HEK293T (cell line): ENCODE measurements at places on chromosomes 16 and 17.

DNA sequence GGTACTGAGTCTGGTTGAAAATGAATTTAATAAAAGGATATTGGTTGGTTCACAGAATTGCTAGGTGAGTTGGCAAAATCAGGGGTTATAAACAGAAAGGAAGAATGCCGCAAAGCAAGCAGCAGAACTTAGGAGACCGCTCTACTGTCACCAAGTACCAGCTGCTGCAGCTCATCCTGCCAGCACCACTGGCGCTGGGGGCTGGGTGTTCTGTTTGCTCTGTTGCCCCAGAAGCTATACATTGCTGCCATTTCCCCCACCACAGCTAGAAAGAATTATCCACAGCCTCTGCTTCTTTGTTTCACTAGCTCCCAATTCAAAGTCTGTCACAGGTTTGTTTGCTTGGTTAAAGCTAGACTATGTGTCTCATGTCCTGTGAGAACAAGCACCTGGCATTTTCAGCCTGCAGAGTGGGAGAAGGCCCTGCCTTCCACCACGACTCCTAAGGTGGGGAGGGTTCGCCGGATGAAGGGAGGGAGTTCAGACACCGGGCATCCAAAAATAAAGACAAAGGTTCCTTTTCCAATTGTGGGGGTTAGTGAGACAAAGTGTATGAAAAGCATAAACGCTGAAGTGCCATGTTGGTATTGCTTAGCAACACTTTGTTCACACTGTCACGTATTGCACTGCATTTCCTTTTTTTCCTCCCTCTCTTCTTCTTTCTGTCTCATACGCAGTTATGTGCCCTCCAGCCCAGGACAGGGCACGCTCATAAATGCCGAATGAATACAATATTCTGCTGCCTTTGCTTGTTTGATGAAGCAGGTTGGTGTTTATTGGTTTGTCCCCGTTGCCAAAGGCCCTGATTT, 9.6 kb upstream of the CPD start:
- no peak for DNase-seq

DNA sequence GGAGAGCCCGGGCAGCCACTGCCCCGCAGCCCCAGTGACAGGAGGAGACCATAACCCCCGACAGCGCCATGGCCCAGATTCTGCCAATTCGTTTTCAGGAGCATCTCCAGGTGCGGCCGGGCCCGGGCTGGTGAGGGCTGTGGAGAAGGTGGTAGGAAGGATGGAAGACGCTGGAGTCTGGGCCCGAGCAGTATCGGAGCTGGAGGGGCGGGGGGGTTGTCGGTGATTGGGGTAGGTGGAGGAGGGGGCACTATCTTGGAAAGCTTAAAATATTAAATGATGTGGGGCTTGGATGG, 317 bp downstream of the CLTC start:
- no peak for DNase-seq

DNA sequence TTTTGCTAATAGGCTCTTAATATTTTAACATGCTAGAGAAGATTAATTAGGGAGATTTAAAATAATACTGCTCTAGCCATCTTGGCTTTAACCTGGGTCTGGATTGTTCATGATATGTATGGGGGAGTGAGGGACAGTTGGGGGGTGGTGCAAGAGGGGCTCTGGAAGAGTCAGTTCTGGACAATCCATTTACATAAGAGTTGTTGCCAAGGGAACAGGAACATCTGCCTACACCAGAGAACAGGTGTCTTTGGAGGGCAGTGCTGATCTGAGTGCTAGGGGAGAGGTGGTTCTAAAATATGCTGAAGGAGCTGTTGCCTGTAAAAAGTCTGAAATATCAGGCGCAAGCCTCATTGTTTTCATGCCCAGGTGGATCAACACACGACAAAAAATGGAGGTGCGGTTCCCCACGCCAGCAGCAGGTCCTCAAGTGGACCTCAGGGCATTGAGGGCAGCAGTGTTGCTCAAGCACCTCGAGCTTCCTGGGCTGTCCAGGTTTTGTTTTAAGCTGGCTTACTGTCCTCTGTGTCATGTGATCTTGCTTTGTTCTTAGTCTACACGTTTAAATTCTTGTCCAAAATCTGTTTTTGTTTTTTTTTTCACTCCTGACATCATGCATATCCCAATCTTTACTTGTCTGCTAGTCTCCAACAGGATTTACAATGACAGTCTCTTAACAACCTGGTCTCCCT, 25.4 kb upstream of the WSB1 start:
- no peak for DNase-seq

DNA sequence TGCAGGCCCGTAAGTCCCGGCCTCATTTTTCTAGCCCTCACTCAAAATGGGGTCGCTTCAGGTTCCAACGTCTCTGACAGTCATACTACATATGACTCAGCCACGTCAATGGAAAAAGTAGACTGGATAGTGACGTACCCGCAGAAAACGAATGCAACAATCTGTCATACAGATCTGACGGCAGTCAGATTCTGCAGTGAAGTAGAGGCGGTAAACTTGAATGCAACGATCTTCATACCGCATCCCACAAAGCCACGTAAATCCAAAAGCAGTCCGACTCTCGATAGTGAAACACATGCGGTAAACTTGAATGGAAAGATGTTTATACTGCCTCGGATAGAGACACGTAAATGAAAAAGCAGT, 38.4 kb upstream of the ARL4D start:
- no peak for DNase-seq

- no peak for DNase-seq
Measured at GRCh38 chr17:43372273-43372911, 26.4 kb upstream of the ARL4D start.

GRCh38 chr16:35516551-35516950, 2057.1 kb downstream of the TP53TG3F start:
- DNase-seq: no peak

DNA sequence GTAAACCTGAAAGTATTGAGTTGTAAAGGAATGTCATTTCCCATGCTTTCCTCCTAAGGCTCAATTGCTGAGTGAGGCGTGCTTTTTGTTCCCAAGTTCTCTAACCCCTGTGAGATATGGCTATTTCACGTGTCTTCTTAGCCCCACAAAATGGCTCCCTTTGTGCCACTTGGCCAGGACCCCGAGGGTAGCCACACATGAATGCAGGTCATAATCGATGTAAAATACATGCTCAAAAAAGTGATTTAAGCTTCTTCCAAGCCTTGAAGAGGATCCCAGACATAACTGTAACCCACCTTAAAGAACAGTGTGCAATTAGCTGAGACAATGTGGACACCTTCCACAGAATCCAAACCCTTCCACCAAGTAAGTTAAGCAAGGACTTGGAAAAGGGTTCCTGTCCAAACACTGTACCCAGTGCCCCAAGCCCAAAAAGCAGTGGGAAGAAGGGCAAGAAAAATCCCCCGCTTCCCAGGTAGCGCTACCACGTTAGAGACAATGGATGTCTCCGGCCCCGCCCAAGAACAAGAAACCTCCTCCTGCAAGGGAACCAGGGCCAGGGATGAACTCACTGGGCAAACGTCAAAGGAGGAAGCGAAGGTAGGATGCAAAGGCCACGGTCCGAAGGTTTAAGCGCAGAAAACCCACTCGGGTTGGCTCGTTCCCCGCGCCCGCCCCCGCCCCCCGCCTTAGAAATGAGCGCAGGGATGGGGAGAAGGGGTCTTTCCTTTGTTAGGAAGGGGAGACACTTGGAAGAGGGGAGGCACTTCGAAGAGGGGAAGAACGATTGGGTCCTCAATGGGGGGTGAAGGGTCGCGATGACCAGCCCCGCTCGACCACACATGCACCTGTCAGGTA, 1.2 kb downstream of the JPT1 start:
- peak; percentile 44 for DNase-seq

GRCh38 chr17:12853921-12854320, 64.6 kb downstream of the ARHGAP44 start:
- no peak for DNase-seq

- no peak for DNase-seq
Measured at GRCh38 chr16:28503470-28504259, 3.0 kb downstream of the IL27 start.

- DNase-seq: peak; percentile 40
Measured at GRCh38 chr16:154217-155030, 2.0 kb downstream of the HBZ start.

- DNase-seq: peak; percentile 82
Measured at GRCh38 chr17:48131216-48131824, 23.8 kb downstream of the SNX11 start.

GRCh38 chr16:88383401-88384221, 852 bp downstream of the ZNF469 start:
- peak; percentile 47 for DNase-seq

DNA sequence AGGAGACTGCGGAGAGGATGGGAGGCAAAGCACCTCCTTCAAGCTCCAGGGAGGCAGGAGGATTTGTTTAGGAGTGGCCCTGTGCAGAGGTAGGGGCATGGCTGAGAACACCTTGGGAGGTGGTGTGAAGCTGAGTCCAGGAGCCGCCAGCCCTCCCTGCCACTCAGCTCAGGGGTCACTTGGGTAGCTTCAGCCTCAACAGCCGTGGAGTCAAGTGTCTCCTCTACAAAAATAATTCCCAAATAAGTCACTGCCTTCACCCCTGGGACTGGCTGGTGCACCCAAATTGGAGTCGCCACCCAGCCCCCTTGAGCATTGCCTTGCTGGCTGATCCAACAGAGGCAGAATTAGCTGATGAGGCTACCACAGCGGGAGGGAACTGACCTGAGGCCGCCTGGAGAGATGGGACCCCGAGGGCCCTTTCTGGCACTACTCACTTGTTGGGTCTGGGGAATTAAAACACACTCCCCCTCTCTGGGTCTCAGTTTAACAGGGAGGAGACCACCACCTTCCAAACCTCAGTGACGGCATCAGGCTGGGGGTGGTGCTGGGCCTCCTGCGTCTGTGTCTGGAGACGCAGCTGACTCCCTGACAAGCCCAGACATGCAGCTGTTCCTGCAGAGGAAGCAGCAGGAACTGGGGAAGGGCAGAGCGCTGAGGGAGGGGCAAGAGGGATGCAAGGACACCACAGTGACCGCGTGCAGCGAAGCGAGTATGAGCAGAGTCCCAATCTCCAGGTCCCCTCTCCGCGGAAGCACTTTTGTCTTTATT, 87.9 kb upstream of the TOB1 start:
- peak; percentile 70 for DNase-seq

GRCh38 chr16:6428861-6429260, 903.8 kb upstream of the RBFOX1 start:
- no peak for DNase-seq

DNA sequence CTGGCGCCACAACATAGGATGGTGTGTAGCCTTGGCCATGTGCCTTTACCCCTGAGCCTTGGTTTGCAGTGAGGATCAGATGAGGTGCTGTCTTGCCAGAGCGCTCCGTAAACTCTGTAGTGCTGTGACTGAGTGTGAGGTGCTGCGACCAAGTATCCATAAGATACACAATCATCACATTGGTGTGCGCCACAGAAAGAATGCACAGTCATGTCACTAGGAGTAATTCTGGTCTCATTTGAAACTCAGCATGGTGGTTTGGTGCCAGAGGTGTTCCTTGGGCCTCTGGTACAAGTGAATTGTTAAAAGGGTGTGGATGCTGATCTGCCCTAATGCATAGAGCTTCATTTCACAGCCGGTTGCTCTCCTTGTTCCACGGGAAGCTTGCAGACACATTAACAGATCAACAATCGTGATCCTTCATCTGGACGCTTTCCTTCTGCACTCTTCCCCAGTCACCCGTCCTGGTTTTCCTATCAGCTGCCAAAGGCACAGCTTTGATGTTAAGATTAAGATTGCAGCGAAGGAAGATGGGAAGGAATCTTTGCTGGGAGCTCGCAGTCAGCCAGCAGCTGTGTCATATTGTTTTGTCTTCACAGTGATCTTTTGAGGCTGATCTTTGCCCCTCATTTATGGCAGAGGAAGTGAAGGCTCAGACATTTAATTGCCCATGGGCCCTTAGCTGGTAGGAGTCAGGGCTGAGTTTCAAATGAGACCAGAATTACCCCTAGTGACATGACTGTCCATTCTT, 79.1 kb downstream of the KSR1 start:
- no peak for DNase-seq

- no peak for DNase-seq
Measured at GRCh38 chr16:81905277-81905676, 106.0 kb downstream of the SDR42E1 start.

- DNase-seq: no peak
Measured at GRCh38 chr16:73711406-73712080, 585.1 kb upstream of the PSMD7 start.

- DNase-seq: no peak
Measured at GRCh38 chr16:68512742-68513141, 26.3 kb upstream of the ZFP90 start.

- DNase-seq: no peak
Measured at GRCh38 chr17:72236980-72237633, 116.3 kb downstream of the SOX9 start.

GRCh38 chr17:77875881-77876509, 82.5 kb upstream of the TNRC6C start:
- DNase-seq: no peak
